Stimulated activated CD4-positive, alpha-beta T cell treated with anti-CD3 and anti-CD28 coated beads, Interleukin-12 subunit alpha, Interleukin-12 subunit beta, amount 100 ng/mL, for 24 hours (primary cell): ENCODE measurements at places on chromosomes 7 and 10.

GRCh38 chr7:49030221-49030620, 105.9 kb downstream of the CDC14C start:
- no peak for DNase-seq

DNA sequence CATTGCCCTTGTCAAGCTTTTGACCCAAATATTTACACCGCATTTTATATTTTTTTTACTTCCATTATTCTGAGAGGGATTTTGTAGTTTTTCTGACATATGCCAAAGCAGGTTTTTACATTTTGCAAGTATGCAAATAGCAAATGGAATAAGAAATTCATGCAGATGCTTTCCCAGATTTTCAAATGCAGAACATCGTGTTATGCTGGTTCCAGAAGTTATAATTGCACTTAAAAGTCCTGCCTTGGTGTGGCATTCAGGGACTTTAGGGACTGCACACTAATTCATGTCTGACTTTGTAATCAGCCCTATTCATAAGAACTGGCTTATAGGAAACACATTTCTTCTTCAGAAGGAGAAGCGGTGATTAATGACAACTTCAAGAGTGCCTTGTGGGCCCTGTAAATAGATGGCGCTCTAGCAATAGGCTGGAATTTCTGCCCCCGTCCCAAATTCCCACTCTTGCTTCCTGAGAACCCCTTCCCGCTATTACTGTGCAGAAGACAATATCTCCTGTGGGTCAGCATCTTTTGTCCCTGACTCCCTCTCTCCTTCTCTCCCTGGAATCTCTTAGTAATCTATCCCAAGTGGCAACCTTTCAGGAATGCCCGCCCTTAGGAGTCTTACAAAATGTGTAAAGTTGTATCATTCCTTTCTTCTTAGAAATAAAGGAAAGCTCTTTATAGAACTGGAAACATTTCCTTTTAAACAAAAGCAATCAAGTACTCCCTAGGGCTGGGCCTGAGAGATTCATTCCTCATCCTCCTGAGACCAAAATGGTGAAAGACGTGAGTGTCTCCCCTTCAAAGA, 264.0 kb downstream of the INHBA start:
- DNase-seq = no peak

- DNase-seq = no peak
Measured at GRCh38 chr10:69633673-69634635, 3.9 kb downstream of the FAM241B start.

DNA sequence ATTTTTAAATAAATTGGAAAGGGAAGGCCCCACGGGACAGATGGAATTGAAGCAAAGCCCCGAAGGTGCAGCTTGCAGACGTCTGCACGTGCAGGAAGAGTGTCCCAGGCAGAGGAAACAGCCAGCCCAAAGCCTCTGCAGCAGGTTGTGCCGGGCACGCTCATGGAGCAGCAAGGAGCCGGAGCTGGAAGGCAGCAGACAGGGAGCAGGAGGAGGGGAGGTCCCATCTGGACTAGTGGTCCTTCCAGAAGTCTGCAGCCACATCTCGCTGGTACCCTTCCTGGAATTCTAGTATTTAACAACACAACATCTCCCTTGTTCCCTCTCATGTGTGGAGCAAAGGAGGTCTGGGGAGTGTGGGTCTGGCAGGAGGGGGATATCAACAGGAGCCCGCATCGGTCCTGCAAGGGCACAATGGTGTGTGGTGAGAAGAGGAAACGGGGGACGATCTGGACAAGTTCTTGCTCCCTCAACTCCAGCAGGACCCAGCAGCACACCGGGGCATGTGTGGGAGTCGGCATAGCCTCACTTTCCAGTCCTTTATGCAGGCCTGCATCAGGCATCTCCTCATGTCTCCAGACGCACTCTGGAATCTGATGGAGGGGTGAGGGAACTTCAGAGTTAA, 169.3 kb downstream of the GRID1 start:
- DNase-seq = no peak

GRCh38 chr10:27531336-27531847, 27.3 kb downstream of the RAB18 start:
- no peak for DNase-seq

GRCh38 chr10:126171555-126171954, 216.7 kb downstream of the ADAM12 start:
- no peak for DNase-seq

DNA sequence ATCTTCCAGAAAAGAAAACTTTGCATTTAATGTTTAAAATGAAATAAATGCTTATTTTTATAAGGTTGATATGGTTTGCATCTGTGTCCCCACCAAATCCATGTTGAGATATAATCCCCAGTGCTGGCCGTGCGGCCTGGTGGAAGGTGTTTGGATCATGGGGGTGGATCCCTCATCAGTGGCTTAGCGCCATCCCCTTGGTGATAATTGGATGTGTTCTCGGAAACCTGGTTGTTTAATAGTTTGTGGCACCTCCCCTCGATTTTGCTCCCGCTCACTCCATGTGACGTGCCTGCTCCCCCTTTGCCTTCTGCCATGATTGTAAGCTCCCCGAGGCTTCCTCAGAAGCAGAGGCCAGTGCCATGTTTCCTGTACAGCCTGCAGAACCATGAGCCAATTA, 2.4 kb upstream of the MTPAP start:
- no peak for DNase-seq

DNA sequence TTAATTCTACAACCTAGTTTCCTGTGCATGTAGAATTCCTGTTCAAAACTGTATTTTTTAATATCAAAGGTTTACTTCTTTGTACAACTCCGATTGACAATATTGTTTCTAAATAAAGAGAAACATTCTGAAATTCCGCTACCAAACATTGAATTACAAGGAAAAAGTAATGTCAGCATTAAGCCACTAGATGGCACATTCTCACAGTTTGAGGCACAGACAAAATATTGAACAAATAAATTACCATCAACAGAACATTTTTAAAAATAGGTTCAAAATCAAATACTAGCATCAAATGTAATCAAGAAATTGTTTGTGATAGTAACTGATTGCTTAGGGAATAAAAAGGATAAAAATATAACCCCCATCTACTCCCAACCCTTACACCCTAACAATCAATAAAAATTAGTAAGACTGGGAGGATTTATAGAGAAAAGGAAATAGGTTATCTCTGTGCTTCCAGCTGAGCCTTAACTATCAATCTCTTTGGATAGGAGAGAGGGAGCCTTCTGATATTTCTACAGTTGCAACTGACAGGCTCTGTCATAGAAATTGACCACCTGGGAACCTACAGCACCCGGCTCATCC, 86.6 kb upstream of the C7orf33 start:
- DNase-seq = no peak

DNA sequence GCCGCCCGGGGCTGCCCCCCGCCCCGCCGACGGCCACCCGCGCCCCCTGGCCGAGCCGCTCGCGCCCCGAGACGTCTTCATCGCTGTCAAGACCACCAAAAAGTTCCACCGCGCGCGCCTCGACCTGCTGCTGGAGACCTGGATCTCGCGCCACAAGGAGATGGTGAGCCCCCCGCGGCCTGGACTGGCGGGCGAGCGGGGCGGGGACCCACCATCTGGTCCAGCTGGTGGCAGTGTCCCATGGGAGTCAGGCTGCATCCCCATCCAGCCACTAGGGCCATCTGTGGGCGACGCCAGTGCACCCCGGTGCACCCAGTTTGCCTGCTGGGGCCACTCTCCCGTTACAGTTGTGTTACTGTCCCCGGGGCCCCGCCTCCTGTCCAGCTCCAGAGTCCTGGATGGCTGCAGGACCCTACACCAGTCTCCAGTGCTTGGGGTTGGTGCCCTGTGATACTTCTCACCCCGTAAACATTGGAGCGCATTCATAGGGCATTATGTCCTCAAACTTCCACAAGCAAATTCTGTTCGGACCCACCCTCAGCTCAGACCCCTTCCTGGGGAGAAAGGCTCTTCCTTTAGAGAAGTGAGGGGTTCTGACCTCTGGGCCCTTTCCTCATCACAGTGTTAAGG, 672 bp downstream of the LFNG start:
- DNase-seq = peak; percentile 26

- DNase-seq = no peak
Measured at GRCh38 chr7:53087274-53087673, 51.8 kb downstream of the POM121L12 start.

DNA sequence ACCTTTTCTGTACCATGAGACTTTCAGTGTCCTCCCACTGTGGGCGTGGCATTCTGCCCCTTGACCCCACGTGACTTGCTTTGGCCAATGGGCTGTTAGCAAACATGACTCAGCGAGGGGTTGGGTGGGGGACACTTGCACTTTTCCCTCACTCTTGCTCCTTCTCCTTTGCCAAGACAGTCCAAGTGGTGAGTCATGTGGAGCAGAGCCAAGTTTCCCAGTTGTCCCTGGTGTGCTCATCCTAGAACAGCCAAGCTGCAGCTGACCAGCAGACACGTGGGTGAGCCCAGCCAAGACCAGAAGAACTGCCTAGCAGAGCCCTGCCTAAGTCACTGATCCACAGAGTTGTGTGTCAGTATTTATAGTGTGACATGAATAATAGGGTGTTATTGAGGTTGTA, 82.8 kb upstream of the CPXM2 start:
- no peak for DNase-seq

DNA sequence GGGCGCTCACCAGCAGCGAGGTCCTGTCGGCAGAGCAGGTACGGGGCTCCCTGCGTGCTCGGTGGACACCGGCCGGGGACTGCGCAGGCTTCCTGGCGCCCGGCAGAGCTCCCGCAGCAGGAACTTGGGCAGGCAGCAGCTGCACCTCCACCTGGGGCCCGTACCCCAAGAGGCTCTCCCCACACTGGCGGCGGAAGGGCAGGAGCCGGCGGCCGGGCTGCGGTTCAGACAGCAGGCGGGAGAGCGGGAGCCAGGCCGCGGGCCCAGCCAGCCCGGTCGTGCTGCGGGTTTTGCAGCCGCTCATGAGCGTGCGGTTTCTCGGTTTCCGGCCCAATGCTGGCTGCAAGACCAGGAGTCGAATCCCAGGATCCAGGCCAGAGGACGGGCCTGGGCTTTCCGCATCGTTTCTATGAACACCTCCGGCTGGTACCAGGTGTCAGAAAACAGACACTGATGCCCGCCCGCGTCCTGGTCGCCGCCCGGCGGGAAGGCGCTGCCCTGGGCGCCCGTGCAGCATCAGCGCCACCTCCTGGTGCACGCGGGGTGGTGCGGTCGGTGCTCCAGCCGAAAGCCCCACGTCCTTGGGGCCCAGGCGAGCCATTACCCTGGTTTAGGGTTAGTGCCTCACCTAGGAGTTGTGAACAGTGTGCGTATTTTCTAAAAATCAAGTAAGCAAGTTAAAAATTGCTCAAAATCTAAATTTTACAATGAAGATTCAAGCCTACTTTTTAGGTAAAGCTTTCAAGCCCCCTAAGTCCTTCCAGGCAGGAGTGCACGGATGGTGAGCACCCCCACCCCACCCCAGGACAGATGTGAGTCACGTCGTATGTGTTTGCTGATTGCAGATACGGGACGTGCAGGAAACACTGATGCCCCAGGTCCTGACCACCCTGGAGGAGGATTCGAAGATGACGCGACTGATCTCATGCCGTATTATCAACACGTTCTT, 47.4 kb upstream of the PRKAR1B start:
- peak; percentile 47 for DNase-seq

DNA sequence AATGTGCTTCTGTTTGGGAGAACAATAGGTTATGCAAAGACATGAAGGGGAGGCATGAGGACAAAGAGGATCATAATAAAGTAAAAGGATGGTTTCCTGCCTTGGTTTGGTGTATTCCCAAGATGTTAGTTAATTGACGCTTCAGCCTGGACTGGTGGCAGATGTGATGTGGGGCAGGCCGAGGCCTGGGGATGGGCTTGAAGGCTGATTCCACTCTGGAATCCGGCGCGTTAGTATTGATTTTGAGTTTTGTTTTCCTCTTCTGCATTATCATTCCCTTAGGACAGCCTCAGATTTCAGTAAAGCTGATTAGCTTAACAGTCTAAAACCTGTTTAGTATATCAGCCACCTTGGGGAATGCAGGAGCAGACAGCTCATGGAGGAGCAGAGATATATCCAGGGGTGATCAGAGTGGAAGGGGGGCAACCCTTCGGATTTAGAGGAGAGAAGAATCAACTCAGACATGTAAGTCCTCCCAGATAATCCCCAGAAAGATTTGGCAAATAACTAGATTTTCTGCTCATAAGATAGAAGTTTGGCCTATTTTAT, 159.8 kb upstream of the MTPN start:
- DNase-seq = no peak

DNA sequence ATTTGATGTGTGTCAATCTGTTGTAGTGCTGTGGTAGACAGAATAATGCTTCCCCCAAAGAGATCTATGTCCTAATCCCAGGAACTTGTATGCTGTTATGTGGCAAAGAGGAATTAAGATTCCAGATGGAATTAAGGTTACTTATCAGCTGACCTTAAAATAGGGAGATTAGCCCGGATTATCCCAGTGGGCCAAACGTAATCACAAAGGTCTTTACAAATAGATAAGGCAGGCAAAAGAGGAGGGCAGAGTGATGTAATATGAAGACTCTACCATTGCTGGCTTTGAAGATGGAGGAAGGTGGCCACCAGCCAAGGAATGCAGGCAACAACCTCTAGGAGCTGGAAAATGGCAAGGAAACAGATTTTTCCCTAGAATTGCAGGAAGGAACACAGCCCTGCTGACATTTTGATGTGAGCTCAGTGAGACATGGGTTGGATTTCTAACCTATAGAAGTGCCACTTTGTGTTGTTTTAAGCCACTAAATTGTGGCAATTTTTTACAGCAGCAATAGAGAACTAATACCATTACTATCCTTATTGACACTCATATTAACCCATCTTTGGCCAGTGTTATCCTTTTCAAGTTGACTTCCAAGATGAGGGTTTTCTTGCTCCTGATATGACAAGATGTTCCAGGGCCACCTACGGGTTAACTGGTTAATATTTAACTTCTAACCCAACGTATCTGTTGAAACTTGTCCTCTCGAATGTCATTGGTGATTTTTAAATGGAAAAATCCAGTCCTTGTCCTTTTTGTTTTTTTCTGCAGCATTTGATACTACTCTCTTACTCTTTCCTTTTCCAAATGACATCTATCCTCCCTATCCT, 29.3 kb downstream of the CYCS start:
- DNase-seq = no peak

DNA sequence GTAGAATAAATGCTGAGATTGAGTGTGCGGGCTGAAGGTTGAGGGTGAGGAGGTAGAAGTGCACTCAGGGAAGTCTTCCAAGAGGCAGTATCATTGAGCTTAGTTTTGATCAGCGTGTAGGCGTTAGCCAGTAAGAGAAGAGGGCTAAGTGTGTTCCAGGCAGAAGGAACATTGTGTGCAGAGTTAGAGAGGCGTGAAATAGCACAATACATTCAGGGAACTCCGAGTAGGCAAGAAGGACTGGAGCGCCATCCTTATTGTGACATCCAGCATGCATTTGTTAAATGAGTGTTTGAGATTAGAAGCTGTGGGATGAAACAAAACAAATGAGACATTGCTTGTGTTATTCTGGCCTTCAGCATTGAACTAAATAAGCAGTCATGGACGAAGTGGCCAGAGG, 140.9 kb upstream of the MKLN1 start:
- DNase-seq = no peak

- DNase-seq = no peak
Measured at GRCh38 chr10:96834120-96834519, 2.0 kb downstream of the LCOR start.

GRCh38 chr10:32237644-32238345, 109.2 kb downstream of the EPC1 start:
- no peak for DNase-seq
